ENCODE measurements at places on chromosomes 5 and 9.

- DNase-seq: no peak
Measured at GRCh38 chr9:129353697-129354336, 175.8 kb upstream of the IER5L start.

- DNase-seq: no peak
Measured at GRCh38 chr5:151254556-151254955, 1.6 kb downstream of the GM2A start.

DNA sequence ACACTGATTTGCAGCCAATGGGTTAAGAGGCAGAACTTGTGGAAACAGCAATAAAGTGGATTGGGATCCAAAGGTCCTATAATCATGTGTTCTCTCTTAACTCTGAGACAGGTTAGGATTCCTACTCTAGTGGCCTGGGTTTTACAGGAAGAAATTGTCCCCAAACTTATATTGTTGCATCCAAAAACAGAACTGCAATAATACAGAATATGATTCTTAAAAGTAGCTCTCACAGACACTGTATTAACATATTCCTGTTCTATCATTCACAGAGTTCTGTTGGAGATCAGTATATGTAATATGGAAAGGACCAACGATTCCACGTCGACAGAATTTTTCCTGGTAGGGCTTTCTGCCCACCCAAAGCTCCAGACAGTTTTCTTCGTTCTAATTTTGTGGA is at the start of gene OR13C8:
Gene OR13C8 (plus strand): TSS at position 301 of the 400 bp plus-strand sequence. CDS start 0 bp downstream, at position 301.
- no peak for DNase-seq

- no peak for DNase-seq
Measured at GRCh38 chr5:19534751-19535150, 453.2 kb downstream of the CDH18 start.

- DNase-seq: no peak
Measured at GRCh38 chr5:140073296-140073695, 30.2 kb upstream of the NRG2 start.

DNA sequence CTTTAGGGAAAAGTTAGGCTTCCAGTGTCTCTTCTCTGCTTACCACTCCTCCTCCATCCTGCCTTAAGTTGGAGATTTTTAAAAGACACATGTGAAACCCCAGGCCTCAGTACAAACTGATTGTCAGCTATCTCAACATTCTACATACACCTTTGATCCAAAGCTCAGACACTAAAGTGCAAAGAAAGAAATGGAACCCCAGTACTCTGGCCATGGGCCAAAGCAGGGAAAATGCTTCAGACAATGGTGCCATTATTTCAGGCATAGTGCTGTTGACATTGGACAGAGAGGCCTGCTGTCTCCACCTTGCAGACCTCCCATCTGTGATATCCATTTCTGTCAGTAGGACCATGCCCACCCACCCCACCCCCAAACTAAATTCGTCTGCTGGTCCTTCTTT is 49.1 kb downstream of the G3BP1 start:
- DNase-seq: no peak

DNA sequence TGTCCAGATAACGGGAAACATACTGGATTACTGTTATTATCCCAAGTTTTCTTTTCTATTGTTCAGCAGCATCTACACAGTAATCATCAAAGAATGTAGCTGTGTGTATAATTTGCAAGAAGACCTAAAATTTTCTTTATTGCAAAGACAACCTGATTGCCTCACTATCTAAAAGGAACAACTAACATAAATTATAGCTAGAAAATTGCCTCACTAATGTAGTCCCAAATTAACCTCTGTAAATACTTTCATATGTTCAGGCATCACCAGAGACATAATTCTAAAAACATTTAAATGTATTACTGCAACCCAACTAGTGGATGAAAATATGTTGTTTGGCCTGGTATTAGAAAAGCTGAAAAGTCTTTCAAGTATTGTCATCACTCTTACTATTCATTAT is 275.4 kb downstream of the CDH12 start:
- DNase-seq: no peak

DNA sequence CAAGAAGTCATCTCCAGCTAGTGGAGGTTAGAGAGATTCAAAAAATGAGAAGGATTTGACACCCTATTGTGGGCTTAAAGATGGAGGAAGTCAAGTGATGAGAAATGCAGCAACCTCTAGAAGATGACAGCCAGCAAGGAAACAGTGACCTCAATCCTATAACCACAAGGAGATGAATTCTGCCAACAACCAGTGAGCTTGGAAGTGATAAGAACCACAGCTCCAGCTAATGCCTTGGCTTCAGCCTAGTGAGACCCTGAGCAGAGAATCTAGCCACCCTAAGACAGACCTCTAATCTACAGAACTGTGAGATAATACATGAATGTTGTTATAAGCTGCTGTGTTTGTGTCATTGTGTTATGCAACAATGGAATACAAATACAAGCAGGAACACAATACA is 262.4 kb downstream of the GRIA1 start:
- DNase-seq: no peak

DNA sequence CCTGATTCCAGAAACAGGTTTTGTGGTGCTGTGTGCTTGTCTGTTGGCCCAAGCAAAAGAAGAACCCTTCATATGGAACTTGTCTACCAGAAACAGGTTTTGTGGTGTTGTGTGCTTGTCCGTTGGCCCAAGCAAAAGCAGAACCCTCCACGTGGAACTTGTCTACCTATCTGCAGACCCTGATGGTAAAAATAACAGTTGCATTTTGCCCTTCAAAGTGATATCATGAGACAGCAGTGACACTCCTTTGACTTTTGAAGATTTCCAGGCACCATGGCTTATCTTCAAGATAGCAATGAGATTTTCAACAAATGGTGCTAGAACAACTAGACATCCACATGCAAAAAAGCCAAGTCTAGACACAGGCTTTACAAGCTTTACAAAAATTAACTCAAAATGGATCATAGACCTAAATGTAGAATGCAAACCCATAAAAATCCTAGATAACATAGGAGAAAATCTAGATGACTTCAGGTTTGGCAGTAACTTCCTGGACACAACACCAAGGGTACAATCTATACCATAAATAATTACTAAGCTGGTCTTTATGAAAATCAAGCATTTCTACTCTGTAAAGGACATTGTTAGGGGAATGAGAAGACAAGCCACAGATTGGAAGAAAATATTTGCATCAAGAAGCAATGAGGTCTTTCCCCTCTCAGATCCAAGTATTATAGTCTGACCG is 16.8 kb downstream of the MACROH2A1 start:
- DNase-seq: no peak

- no peak for DNase-seq
Measured at GRCh38 chr9:94949370-94949769, 222.9 kb downstream of the AOPEP start.

DNA sequence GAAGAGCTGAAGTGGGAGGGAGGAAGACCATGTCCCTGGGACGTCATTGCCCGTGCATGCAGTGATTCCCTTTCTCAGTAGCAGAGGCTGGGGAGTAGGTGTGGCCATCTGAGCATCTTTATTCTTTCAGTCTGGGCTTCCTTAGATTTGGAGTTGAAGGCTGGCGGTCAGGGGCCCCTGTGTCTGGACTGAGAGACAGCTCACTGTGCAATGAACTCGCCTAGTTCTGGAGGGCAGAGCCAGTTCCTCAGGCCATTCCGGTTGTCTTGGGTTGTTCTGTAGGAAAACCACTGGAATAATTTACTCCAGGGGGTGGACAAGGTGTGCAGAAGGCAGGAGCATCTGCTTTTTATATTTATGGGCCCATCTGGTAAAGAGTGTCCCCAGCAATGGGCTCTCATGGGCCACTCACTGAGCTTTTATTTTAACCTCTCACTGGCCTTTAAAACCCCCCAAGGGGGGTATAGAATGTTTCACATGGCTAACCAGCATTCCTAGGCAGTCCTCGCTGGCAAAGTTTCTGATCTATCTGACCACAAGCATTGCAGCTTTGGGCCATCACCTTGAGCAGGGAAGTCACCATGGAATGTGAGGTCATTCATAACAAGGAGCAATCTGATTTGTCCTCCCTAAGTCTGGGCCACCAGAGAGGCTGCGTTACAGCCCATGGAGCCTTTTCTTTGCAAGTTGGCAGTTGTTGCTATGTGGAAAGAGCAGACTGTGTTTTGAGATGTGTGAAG is 9.2 kb downstream of the STC2 start:
- DNase-seq: peak; percentile 29

GRCh38 chr5:151562019-151562707 is 29.0 kb downstream of the FAT2 start:
- DNase-seq: no peak

- DNase-seq: no peak
Measured at GRCh38 chr5:142896325-142897007, 126.3 kb downstream of the ARHGAP26 start.

GRCh38 chr5:111746791-111747190 is 10.2 kb downstream of the NREP start:
- no peak for DNase-seq

DNA sequence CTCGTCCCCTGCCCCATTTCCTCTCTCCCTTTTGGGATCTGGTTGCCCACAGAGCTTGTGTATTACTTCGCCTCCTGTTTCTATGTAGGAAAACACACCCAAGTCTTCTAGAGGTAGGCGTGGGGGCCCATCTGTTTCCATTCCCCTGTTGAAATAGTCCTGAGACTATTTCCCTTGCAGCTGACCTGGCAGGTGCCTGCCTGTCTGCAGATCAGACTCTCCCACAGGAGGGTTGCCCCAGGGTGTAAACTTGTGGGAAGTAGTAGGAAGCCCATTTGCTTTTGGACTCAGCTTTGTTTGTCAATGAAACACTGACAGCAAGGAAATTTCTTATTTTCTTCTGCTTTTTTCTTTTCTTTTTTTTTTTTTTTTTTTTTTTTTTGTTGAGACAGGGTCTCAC is 16.3 kb upstream of the GARNL3 start:
- DNase-seq: no peak

GRCh38 chr9:133050781-133051180 is 11.0 kb upstream of the CEL start:
- no peak for DNase-seq

GRCh38 chr5:143708672-143709071 is 103.3 kb upstream of the HMHB1 start:
- no peak for DNase-seq

DNA sequence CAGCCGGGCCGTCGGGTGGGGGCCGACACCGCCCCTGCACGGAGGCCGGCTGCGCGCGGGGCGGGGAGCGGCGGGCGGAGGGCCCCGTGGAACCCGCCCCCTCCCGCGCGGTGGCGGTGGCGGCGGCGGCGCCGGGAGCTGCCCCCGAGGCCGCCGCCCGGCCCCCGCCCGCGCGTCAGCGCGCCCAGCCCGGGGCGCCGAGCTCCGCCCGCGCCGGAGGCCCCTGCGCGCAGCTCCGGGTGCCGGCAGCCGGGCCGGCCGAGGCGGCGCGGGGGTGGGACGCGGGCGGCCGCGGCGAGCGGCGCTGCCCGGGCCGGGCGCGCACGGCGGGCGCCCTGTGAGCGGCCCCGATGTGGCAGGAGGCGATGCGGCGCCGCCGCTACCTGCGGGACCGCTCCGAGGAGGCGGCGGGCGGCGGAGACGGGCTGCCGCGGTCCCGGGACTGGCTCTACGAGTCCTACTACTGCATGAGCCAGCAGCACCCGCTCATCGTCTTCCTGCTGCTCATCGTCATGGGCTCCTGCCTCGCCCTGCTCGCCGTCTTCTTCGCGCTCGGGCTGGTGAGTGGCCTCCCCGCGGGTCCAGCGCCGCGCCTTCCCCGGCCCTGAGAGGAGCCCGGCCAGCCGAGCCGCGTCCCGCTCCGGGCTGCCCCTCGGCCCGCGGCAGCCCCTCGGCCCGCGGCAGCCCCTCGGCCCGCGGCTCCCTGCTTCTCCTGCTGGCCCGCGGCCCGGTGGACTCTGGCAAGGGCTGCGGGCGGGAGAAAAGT is at the start of gene ADCY2:
Gene ADCY2 (plus strand): TSS at position 192 of the 766 bp plus-strand sequence. CDS start 159 bp downstream, at position 351.
- DNase-seq: no peak

DNA sequence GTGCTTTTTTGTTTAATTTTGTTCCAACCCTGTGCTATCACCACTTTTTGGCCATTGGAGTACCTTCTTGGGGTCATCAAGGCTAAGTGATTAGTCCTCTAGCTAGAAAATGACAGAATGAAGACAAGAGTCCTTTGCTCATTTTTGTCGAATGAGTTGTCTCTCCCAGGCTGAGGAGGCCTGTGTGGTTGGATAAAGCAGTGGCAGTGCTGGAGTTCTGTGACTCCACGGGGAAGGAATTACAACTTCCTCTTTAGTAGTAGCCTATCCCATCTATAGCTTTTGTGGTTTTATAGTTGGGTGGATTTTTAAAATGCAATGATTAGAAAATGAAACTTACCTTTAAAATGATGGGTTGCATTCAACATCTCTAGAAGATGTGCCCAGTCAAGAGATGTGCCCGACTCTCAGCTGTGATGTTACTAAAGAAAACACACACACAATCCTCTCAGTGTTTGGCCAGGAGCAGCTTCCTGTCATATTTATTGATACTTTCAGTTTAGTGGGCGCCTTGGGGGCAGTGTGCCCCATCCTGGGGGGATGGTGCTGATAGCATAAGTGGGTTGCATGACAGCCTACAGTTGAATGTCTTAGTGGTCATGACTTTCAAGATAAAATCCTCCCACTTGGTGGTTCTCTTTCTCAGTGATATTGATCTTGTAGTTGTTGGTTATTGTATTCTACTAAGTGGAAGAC is 11.9 kb downstream of the OTULINL start:
- no peak for DNase-seq

GRCh38 chr5:84667576-84667975 is 282.9 kb upstream of the EDIL3 start:
- no peak for DNase-seq

DNA sequence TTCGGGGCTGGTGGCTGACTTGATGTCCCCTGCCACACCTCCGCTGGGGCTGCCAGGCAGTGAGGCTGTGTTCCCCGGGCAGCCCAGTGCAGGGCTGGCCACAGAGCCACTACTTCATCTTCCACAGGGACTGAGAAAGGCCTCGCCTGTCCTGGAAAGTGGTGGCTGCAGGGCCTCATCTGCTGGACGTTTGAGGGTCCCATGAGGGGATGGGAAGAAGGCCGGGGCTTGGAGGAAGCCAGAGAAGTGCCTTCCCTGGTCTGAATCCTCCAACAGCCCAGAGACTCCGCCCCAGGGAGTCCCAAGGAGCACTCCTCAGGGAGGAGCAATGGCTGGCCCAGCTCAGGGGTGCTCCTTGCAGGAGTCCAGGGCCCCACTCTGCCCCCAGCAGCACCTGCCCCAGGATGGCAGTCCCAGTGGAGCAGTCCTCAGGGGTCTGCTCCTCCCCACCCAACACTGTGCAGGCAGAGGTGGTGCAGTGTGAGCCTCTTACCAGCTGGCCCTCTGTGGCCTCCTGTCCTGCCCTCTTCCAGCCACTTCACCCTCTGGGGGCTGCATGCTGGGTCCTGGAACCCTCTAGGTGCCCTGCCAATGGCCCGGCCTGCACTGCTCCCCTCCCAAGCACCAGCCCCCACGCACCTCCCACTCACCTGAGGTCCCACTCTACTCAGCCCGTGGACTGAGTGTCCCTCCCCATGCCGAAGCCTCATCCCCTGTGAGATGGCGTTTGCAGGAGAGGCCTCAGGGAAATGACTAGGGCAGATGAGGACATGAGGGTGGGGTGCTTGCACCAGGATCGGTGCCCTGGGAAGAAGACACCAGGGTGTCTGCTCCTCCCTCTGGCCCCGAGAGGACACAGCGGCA is 47.3 kb upstream of the COL5A1 start:
- DNase-seq: peak; percentile 43

GRCh38 chr9:1050125-1050895 is at the start of gene DMRT2:
DMRT2 (plus strand) TSS chr9:1050357; CDS start chr9:1051614, 1,257 bp downstream.
- peak; percentile 96 for DNase-seq
